ENCODE measurements at places on chromosomes 1 and 21.
A peak's percentile ranks its signal among the peaks of the same experiment; 100 is the strongest.

DNA sequence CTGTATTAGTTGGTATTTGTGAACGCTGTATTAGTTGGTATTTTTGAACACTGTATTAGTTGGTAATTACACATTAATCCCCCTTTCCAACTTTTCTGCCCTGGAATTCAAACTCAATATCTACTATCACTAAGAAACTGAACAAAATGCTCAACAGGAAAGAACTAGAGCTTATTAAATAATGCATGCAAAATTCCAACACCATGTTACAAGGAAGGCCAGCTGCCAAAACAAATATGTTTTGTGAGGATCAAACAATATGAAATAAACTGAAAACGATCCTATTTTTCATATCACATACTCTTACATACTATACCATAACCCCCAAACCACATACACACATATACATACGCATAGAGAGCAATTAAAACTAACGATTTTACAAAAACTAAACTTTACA lies 104.9 kb downstream of the CDC42BPA start:
- no peak for DNase-seq

DNA sequence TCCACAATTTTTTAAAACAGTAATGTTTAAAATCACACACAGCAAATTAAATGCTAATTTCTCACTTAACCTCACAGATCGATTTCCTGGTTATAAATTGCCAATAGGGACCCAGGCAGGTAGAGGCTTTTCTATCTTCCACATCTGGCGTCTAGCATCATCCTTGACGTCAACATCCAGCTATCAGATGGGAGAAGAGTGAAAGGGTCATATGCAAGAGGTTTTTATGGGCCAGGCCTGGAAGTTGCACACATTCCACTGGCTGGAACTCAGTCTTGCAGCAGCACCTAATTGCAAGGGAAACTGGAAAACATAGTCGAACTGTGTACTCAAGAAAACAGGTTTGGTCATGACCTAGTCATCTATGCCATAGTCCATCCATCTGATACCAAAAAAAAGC lies 6.0 kb upstream of the EEIG2 start:
- no peak for DNase-seq

DNA sequence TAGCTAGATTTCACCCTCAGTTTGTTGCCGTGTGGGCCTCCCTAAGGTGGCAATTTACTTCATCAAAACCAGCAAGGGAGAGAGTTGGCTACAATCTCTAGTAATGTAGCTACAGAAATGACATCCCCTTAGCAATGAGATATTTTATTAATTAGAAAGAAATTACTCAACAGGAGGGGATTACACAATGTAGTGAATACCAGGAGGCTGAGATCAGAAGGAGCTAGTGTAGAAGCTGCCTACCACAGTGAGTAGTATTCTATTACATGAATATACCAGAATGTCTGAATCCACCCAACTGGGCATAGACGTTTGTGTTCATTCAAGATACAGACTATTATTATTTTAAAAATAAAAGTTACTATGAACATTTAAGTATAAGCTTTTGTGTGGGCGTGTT lies 868.2 kb upstream of the CXADR start:
- DNase-seq, result no peak

GRCh38 chr1:150981177-150981804 lies 801 bp upstream of the ANXA9 start:
- DNase-seq, result no peak

DNA sequence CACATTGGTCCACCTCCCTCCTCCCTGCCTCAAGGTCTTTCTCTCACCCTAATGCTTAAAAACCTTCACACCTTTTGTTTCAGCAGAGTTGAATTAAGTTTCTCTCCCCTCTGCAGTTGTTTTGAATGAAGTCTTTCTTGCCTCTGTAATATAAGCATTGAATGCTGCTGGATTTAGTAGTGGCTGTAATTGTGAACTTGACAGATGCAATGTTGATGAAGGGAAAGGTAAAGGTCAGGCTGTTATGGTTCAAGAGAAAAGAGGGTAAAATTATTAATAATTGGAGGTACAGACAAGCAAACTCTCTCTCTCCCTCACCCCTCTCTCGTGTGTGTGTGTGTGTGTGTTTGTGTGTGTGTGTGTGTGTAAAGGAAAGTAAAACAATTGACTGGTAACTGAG lies 509.8 kb downstream of the AMY1C start:
- no peak for DNase-seq

DNA sequence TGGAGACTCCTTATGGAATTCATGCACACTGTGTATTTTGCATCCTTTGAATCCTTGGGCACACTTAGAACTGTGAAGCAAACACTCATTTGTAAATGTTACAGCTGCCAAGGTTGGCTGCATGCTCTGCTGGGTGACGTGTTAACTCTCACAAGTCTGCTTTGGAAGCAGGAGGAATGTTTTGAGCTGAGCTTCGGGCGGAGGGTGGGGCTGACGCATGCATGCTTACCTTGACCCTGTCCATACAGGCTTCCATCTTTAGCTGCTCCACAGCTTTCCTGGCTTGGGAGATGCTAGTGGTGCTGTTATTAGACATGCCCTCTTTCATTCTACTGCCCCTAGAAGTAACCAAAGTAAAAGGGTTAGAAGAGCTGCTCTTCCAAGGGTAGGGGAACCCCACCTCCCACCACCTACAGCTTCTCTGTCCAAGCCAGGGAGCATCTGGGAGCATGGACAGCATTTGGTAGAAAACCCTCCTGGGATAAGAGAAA lies 66.0 kb downstream of the GNG4 start:
- DNase-seq, result no peak

DNA sequence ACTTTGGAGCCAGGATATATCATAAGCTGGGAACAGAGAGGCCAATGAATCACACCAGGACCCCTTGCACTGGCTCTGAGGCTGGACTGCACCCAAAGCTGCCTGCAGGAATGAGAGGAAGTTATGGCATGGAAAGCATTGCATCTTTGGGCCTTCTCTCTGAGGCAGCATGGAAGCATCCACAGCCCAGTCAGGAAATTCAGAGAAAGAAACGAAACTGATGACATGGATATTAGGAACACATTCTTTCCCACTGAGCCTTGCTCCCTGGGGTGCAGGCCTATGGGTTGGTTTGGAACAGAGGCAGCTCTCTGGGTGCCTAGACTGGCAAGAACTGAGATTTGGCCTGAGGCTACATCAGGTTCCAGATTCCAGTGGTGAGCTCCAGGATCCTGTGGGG lies 98.6 kb downstream of the NGF start:
- DNase-seq, result no peak

GRCh38 chr1:11682287-11682771 lies 1.4 kb upstream of the MAD2L2 start:
- no peak for DNase-seq

DNA sequence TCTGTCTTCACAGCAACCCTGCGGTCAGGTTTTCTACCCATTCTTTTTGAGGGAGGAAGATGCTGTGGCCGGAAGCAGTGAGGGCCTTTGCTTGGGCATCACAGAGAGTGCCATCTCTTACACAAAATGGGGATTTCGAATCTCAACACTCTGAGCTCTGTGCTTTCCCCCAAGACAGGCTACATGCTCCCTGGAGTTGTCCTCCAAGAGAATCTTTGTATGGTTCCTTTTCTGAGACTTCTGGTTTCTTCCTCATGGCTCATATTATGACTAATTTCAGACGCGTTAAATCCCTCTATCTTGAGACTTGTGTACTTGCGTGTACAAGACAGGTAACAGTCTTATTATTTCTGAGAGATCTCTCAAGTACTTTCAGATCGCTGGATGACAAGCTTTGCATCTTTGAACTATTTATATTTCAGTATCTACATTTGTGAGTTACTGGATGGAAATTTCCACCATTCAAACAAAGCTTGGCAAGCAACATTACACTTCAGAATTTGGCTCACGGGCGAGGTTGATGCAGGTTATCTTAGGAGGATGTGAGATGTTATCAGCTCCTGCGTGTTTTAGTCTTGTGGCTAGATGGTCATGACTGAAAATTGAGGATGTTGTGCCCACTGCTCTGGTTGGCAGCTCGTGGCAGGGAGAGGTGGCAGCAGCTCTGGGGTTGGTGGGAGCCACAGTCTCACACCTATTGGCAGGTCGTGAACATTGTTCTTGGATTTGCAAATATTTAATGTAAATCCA lies 19.4 kb downstream of the ABCG1 start:
- DNase-seq, result peak; percentile 54

GRCh38 chr1:192277635-192278034 lies 39.2 kb upstream of the RGS21 start:
- DNase-seq, result no peak

DNA sequence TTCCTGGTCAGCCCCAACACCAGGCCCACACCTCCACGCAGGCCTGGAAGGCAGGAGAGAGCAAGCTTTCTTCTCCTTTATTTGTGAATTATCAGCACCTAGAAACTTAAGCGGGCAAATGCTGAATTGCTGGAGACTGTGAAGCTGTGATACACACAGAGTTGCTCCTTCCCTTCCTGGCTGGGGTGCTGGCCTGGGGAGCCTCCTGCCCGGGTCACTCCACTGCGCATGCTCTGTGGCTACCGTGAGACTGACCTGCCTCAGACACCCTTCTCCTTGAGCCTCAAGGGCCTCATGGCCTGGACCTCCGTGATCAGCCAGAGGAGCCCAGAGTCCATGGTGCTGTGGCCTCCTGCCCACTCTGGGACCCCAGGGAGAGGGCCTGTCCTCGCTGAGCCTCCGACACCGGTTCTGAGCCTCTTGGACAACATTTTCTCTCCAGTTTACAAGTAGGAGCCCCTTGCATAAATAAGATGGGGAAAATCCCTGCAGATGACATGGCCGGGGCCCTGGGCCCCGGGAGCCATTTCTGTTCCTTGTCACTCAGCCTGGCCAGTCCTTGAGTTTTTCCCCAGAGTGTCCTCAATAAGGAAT lies 18.0 kb downstream of the AGPAT3 start:
- DNase-seq, result no peak

DNA sequence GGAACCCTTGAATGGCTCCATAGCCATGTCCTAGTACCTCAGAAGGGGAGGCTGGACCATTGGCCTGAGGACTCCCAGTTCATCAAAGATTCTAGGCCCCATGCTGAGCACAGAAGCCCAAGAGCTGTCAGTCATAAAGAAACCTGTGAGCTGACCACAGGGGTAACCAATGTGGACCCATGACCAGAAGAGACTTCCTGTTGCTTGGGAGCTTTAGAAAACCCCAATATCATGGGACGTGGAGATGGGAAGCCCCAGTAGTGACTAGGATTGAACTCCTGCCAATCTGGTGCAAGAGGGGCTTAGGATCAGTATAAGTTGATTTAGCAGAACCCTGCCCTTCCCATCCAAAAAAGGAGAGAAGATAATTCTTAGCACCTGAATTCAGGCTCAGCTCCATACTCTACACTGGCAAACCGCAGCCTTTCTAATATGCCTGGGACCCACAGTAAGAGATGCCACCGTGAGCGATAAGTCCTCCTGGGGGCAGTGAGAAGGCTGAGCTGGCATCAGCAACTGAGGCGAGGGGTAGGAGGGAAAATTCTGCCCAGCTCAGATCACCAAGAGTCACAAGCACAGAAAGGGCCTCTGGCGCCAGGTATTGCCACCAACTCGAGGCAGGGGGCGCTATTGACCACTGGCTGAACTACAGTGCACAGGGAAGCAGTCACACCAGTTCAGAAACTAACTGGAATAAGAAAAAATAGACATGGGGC lies 108.9 kb downstream of the CAPN8 start:
- peak; percentile 57 for DNase-seq

- DNase-seq, result no peak
These were observed 3.1 kb downstream of the FTCD start for GRCh38 chr21:46151989-46152926.

GRCh38 chr1:12148160-12148957 lies 18.4 kb upstream of the TNFRSF1B start:
- no peak for DNase-seq

DNA sequence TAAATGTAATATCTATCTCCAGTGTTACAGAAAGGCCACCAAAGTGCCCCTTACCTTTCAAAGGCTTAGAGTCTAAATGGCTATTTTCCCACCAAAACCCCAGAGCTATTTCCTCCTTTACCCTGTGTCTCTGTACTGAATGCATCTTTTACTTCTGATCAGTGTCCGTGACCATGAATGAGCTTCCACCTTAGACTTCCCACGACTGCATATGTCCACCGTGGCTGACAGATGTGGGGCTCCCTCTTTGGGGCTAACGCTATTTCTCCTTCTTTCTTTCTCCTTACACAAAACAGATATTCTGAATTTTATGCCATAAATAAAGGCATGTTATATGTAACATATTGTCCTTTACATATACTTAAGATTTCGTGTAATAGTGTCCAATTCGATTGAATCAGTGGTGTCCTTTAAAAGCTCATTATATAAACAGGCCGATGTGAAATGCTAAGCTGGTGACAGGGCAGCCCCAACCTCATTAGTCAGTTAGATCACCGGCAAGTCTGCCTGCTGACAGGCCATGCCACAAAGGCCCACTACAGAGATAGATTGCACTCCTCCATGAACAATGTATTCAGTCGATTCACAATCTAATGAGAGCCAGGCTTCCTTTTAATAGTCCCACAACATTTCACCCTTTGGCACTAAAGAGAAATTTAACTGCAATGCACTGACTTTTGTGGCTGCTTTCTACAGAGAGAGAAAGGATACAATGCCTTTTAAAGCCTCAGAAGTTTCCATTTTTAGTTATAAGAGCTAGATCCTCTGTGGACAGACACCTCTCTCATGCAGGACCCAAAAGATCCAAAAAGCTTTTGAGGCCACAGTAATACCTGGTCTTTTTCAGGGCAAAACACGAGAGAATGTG lies 297.9 kb downstream of the PCP4 start:
- DNase-seq, result no peak

DNA sequence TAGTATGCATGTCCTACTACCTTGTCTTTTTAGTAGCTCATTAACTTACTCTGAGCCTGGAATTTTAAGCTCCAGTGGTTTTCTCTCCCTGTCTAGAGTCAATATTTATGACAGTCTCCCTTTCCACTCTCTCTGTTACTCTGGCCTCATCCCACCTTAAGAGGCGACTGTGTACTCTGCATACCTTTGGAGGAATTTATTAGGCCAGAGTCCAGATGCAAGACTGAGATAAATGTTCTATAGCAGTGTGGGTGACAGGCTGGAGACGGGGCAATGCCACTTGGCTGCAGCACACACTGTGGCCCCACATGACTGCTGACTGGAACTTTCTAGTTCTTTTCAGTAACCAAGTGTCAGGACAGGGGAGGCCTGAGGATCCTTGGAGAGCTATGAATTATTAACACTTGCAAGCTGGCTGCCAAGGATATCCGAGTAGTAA lies 4.1 kb upstream of the PDZK1 start:
- no peak for DNase-seq

GRCh38 chr1:245894843-245895242 lies 612.2 kb downstream of the SMYD3 start:
- DNase-seq, result no peak
